ENCODE measurements at places on chromosomes 3 and 15. TPM values are rescaled to one million over a fixed set of nuclear protein-coding genes. Genes with fewer than 3 reads are reported as not detected.

The EPHA6 gene
- 78.5 TPM for total RNA-seq

The ZKSCAN7 gene
- 16.5 TPM for total RNA-seq

DNA sequence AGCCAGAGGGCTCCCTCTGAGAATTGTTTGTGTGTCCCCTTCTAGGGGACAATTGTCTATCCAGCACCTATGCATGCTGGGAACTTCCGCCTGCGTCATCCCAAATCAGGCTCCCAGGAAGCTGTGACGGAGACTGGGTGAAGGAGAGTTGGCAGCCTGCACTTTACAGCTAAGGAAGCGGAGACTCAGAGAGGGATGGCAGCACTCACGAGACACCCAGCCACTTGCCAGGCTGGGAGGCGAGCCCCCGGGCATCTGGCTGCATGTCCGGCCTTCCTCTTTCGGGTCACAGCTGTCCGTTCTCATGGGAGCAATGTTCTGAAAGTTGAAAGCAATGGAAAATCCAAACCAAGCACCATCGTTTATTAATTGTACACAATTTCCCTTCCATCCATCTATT lies 45.5 kb upstream of the SLC6A11 start:
- DNase-seq = no peak

- DNase-seq = no peak
These were observed 756 bp upstream of the RMDN3 start for GRCh38 chr15:40755812-40756208.

- DNase-seq = no peak
These were observed 2.7 kb downstream of the TYRO3 start for GRCh38 chr15:41561777-41562145.

GRCh38 chr15:61518191-61518950 lies 289.3 kb upstream of the RORA start:
- DNase-seq = no peak

GRCh38 chr15:79960502-79961212 lies 10.3 kb downstream of the BCL2A1 start:
- no peak for DNase-seq

DNA sequence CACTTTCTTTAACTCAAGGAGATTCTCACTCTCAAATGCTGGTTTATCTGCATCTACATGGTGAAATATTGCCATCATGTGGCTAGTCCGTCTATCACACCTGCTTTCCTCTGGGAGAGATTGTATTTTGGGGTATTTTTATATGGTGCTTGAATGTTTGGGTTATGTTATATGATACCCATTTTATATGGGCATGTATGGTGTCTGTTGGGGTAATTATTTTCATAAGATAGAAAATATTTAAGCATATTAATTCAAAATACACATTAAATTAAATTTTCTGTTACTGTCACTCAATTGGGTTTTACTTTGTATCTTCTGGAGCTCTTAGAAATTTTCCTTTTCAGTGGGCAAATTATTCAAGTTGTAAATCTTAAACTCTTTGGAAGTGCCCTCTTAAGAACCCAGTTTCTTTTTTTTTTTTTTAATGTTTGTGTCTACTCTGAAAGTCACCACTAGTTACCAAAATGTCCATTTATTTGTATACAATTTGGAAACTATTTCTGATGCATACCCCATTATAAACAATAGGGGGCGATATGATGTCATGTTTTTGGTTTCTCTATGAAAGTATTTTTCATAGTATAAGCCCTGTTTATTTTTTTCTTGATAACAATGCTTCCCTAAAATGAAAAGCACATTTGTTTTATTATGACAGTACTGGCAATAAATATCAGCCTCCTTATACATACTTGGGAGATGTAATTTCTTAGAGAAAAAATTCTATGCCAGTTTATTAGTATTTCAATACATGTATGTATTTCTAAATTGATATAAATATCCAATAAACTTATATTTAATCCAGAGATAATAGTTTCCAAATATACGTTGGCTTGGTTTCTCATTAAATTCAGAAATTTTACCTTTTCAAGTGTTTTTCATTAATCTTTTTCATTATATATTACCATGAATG lies 36.1 kb upstream of the PLSCR5 start:
- no peak for DNase-seq

GRCh38 chr3:168850109-168850508 lies 754.4 kb upstream of the GOLIM4 start:
- DNase-seq = no peak

GRCh38 chr15:38755718-38756117 lies 191.1 kb upstream of the RASGRP1 start:
- no peak for DNase-seq

GRCh38 chr3:177681852-177682251 lies 484.6 kb upstream of the TBL1XR1 start:
- no peak for DNase-seq

DNA sequence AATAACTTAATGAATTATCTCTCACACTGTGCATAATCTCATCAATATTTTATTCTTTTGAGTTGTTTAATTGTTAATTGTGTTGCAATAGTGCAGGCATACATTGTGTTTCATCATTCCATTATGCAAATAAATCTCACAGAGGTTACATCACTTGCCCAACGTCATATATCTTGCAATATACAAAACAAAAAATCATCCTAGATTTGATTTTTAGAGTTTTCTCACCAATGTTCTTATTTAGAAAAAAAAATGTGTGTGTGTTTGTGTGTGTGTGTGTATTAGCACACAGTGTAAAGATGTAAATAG lies 662.5 kb upstream of the GBE1 start:
- no peak for DNase-seq

All from spinal cord (tissue), 10 donors.